ENCODE measurements at places on chromosomes 1 and 21.

DNA sequence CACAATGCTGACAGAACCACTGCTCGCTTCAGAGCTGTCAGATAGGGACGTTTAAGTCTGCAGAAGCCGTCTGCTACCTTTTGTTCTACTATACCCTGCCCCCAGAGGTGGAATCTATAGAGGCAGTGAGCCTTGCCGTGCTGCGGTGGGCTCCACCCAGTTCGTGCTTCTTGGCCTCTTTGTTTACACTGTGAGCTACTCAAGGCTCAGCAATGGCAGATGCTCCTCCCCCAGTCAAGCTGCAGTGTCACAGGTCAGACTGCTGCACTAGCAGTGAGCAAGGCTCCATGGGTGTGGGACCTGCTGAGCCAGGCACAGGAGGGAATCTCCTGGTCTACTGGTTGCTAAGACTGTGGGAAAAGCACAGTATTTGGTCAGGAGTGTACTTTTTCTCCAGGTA is 47.1 kb downstream of the LEPR start:
- no peak for DNase-seq

DNA sequence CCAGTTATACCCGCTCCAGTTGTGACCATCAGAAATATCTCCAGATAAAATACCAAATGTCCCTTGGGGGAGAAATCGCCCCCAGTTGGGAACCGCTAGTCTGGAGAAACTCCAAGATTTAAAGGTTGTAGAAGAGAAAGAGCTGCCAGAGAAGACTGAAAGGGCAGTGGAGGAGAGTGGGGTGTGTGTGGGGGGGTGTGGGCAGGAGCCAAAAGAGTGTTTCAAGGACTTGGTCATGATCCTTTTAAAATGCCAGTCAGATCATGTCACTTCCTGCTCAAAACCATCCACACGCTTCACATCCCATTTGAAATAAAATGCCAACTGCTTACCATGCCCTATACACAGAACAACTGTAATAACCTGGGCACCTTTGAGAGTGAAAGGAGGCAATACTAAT is 3.4 kb upstream of the HEYL start:
- DNase-seq = no peak

DNA sequence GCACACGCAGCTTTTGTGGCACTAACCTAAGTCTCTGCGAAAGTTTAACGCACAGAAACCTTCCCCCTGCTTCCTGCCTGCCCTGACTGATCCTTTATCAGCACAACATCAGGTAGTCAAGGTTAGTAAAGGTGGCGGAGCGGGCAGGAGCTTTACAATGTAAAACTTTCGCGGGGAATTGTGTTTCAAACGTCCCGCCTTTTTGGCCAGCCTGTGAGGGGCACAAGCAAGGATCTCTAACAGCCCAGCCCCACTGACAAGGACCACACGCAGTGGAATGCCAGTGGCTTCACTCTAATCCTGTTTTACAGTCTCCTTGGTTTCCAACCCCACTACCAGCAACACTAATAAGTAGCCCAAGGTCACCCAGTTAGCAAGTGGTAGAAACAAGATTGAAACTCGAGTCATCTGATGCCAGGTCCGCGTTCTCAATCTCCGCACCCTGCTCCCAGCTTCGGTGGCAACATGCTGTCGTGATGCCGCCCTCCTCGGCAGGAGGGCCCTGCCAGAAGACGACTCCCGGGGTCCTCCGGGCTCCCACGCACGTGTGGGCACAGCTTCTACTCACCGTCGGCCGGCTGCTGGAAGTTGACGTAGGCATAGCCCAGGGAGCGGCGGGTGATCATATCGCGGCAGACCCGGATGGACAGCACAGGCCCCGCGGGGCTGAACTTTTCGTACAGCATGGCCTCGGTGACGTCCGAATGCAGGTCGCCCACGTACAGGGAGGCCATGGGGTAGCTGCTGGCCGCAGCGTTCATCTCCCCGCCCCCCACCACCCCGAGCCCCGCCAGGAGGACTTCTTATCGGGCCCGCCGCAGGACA is 1.2 kb downstream of the PABPC4 start:
- DNase-seq = peak; percentile 48

- no peak for DNase-seq
Measured at GRCh38 chr1:225422031-225422605, 5.7 kb downstream of the LBR start.

DNA sequence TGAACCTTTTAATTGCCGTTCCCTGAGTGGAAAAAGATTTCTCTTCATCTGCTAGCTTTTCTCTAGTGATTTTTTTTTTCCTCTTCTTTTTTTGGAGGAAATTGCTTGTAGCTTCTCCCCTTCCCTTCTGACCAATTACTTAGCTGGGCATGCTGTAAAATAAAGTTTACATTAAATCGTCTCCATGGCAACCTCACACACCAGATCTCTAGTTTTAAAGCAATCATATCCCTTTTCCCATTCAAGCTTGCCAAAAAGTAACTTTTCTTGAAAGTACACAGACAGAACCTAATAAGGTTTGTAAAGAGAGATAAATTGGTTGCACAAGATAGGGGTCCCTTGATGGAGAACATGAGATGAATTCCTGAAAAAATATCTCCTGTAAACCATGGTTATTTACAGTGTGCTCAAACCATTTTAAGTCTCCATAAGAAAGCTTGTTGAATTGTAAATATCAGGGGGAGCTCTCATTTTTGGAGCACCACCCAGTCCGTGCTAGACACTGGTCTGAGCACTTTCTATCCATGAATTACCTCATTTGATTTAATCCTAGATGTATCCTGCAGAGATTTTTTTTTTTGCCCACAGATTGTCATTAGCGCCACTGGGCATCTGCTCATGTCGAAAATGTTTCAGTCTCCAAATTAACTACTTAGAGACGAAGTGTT is 32.6 kb upstream of the HTR1D start:
- no peak for DNase-seq

GRCh38 chr1:213438339-213438738 is 387.3 kb downstream of the RPS6KC1 start:
- no peak for DNase-seq

DNA sequence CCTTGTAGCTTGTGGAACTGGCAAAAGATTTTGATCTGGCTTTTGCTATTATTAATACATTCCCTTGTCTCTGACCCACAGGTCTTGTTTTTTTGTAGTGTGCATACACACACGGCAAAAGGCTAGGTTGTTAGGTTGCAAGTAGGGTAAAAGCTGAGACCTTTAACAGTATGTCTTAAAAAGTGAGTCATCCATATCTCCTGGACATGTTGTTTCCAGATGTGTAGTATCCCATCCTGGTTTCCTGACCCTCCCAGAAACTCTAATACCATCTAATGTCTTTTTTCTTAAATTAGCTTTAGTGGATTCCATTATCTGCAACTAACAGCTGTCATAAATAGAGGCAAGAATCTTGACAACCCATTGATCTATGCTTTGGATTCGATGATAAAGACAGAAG is 14.7 kb downstream of the OVGP1 start:
- no peak for DNase-seq

- DNase-seq = peak; percentile 37
Measured at GRCh38 chr1:6157528-6158174, 22.5 kb downstream of the CHD5 start.

- DNase-seq = no peak
Measured at GRCh38 chr21:42049578-42050430, 21.3 kb upstream of the UMODL1 start.

DNA sequence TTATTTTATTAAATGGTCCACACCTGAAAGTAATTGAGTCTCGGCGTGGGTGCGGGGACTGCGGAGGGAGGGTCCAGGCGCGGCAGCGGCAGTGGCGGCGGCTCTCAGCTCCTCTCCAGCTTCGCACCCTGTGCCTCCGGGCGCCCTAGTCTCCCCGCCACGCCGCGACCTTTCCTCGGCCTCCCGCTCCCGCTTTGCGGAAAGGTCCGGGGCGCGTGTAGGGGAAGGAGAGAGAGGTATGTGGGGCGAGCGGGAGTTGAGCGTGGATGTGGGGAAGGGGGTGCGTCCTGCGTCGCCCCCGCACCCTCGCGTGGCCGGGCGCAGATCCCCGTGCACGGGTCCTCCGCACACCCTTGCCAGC is 13.4 kb upstream of the ALX3 start:
- DNase-seq = peak; percentile 8

DNA sequence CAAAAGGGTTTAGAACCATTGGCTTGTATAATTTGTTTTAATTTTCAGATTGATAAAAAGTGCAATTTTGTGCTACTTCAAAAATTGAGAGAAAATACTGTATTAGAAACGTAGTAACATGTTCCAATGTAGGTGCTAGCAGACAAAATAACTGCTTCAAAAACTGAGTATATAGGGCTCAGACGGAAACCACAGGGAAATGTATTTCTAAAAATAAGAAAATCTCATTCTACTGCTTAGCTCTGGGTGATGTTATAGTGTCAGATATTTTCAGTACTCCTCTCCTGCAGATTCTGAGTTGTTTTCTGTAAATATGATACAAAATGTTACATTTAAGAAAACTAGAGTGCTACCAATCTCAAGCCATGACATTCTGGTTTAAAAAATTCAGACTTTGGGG is 55.4 kb downstream of the KCNK2 start:
- no peak for DNase-seq

DNA sequence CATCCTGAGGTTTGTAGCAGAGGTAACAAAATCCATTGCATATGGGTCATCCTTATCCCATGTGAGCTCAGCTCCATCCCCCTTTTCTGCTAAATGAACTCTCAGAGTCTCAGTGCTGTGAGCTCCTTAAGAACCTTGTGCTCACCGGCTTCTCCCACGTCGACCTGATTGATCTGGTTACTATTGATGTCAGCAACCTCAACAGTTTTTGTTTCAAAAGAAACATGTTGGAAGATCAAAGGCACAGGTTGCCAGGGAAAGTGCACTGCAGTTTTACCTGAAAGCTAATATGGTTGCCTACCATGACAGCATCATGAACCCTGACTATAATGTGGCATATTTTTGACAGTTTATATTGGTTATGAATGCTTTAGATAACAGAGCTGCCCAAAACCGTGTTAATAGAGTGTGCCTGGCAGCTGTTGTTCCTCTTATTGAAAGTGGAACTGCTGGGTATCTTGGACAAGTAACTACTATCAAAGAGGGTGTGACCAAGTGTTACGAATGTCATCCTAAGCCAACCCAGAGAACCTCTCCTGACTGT is 131.4 kb downstream of the HS2ST1 start:
- peak; percentile 24 for DNase-seq

- DNase-seq = no peak
Measured at GRCh38 chr1:181206979-181207790, 118.7 kb downstream of the IER5 start.

DNA sequence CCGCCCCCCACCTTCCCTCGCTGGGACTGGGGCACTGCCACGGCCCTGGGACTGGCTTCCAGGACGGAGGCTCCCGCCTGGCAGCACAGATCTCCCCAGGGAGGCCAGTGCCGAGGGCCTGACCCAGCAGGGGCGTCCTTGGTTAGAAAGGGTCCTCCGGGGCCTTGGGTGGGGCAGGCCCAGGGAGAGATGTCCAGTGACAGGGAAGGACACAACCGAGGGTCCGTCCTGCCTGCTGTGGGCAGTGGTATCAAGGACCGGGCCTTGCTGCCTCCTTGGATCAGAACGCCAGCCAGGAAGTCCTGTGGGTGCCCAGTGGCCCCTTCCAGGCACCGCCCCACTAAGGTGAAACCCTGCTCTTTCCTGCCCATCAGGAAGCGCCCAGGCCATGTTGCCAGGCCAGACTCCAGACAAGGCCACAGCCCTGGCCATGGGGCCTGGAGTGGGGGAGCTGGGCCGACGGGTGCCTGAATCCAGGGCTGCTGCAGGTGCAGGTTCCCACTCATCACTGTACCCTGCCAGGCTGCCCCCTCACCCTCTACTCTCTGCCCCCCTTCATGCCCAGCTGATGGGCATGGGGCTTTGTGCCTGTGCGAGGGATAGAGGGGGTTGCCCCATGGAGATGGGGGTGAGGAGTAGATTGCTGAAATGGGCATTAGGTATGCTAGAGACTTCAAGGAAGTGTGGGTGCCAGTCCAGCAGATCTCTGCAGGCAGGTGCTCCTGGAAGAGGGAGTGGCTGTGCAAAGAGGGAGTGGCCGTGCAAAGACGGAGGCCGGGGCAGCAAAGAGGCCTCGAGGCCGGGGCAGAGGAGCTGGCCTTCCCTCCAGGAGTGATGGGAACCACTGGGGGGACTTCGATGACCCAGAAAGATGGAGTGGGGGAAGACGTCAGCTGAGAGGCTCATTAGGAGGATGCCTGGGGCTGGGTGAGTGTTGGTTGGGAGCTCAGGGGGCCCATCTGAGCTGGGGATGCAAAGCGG is 2.2 kb upstream of the PRKCZ start:
- DNase-seq = no peak

DNA sequence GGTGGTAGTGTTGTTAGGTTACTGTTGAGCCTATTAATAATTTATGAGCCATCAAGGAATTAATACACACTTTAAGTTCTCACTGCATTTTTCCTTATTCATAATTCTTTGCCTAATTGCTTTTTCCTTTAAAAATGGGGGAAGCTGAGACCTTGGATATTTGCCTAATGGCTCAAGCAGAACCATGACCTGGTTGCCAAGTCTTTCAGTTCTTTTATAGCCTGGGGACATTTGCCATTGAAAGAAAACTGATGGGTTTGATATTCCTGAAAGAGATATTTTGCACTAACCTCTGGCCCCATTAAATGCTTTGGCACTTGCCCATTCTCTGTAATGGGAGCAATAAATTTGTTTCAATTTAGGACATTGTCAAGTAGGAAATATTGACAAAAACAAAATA is 18.5 kb upstream of the LRRC53 start:
- DNase-seq = no peak

GRCh38 chr1:218779341-218780100 is 394.2 kb upstream of the LYPLAL1 start:
- no peak for DNase-seq

- no peak for DNase-seq
Measured at GRCh38 chr21:44259082-44259705, 2.5 kb downstream of the DNMT3L start.

GRCh38 chr1:4027008-4027407 is 126.9 kb upstream of the C1orf174 start:
- no peak for DNase-seq

- no peak for DNase-seq
Measured at GRCh38 chr1:245682638-245683628, 528.1 kb downstream of the KIF26B start.

GRCh38 chr21:40938078-40938477 is 91.1 kb upstream of the DSCAM start:
- DNase-seq = no peak

DNA sequence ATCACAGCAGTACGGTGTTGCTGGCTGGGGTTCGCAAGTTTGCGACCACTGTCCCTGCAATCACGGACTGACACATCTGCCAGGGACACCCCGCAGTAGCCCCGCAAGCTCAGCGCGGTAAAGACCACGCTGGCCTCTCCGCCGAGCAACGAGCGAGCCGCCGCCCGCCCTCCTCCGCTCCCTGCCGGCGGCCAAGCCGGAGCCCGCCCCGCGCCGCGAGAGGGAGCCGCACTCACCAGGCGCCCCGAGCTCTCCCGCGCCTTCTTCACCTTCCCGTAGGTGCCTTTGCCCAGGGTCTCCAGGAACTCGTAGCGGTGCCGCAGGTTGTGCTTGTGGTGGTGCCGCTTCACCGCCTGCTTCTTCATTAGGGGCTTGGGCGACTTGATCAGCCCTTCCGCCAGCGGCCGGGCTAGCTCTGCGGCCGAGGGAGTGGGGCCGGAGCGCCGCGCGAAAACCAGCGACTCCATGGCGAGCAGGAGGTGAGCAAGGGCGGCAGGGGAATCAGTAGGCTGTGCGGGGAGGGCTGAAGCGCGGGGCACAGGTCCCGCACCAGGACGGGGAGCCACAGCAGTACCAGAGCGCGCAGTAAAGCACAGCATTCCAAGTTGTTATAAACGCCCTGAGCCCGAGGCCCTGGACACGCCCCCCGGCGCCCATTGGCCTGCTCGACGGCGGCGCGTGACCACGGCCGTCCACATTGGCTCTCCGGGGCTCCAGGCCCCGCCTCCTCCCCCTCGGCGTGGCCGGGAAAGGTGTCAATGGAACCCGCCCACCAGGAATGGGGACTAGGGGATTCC is at the start of gene NUAK2:
Gene NUAK2, minus strand, starts transcription at position 584 of the 797 bp plus-strand sequence. Its CDS starts 117 bp downstream, at position 467.
- peak; percentile 88 for DNase-seq

GRCh38 chr1:10132852-10133251 is 77.5 kb upstream of the KIF1B start:
- DNase-seq = no peak

Measured in stimulated activated CD4-positive, alpha-beta T cell treated with anti-CD3 and anti-CD28 coated beads, Interleukin-4, amount 100 ng/mL, for 1 hour (primary cell).